Fibroblast of skin of scalp (primary cell): ENCODE measurements at places on chromosomes 2 and 18.

GRCh38 chr2:64400105-64400728 is 53.7 kb upstream of the LGALSL start:
- DNase-seq = no peak

- DNase-seq = no peak
Measured at GRCh38 chr2:134917888-134918525, 615 bp upstream of the CCNT2 start.

DNA sequence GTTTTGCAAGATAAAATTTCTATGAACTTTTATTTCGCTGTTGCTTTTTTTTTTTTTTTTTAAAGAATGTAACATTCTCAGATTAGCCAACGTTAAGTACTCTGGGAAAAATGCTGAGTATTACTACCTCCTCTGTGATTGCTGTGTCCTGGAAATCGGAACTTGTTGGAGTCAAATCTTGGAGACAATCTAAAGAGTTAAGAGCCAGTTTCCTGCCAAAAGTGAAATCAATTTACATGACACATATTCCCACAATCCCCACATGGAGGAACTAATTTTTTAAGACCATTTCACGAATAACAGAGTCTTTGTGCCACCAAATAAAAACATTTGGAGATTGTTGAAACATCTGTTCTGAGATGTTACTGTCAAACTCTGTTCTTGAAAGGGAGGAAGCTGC is 127.8 kb downstream of the MEP1B start:
- peak; percentile 75 for DNase-seq

DNA sequence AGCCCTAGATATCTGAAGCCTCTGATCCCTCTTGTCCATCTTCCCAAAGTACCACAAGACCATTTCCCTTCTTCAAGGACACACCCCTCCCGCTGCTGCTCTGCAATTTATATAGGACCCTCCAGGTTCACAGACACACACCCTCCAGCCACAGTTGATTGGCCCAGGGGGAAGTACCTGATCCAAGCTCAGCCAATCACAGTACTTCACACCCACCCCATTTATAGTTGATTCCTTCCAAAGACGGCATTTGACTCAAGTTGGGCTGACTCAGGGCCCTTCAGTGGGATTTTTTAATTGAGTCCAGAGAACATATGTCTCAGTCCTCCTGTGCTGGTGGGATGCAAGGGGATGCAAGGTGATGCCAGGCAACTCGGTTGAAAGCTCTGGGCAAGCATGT is 59.2 kb downstream of the GYPC start:
- DNase-seq = no peak

GRCh38 chr18:9828506-9829396 is 57.0 kb upstream of the TXNDC2 start:
- DNase-seq = no peak
